ENCODE measurements at places on chromosomes 7 and 10.

DNA sequence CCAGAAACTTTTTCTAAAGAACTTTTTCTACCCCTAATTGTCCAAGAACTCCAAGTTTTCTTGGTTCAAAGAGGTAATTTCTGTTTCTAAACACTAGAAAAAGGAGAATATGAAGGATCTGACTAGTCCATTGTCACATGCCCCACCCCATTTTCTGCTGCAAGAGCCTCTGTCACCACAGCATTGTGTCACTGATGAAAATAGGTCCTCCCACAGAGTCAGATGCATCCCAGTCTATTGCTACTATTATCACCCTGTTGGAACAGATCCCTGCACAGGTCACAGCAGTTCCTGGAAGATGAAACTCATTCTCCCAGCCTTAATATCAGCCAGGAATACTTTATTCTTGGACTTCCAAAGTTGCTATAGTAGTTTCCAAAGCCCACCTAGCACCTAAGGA is 7.5 kb upstream of the CFTR start:
- DNase-seq: no peak

GRCh38 chr7:10429031-10429430 is 544.6 kb upstream of the PHF14 start:
- no peak for DNase-seq

DNA sequence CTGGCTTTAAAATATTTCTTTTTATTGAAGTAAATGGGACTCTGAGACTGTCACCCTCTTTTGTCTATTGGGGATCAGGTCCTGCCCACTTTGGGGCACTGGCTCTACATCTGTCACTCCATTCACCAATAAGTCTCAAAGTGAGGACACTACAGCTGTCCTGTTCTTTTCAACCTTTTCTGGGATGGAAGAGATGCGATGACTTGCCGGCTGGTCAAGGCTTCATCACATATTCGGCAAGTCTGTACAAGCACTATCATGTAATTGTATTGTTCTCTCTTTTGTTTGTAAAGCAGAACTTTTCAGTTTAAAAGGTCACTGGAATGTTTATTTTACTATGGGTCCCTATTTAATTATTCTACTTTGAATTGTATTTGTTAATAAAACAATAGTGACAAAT is 17.7 kb upstream of the SP8 start:
- no peak for DNase-seq

DNA sequence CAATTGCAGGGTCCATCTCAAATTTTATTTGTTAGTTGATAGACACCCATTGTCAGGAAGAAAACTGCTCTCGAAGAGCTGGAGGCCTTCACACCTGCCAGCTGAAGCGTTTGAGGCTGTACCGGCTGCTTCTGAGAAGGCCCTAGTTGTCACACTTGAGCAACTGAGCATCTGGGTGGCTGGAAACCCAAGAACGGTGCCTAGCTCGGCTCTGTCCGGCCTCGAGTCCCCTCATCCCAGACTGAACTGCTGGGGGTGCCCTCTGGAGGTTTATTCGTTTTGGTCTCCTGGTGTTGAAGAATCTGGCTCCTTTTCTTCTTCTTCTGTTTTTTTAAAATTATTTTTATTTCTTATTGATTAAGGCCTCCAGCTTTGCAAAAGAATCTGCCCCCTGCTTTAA is 59.3 kb upstream of the EXOC6 start:
- DNase-seq: no peak

DNA sequence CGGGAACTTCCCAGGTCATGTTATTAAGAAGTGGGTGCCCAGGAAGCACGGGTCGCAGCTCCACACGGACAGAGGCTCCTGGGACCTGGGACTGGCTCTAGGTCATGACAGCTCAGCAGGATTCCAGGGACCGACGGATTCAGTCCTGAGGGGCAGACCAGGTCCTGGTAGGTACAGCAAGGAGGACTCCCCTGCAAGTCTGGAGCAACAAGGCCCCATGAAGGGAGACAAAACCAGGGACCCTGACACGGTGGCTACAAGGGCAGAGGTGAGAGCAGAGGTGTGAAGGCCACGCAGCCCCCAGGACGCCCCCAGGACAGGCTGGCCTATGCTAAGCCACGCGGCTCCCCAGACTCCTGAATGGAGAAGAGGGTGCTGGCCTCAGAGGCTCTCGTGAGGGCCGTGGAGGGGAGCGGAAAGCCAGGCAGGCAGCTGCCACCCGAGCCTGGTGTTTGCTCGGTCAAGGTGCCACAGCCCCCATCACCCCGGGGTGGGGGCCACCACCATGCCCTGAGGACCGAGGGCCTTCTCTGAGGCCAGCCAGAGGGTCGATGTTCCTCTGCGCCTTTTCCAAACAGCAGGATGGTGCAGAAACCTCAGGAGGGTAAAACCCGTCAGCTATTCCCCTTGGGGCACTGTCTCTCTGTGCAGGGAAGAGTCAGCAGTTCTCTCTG is 348.9 kb downstream of the PTPRN2 start:
- no peak for DNase-seq

DNA sequence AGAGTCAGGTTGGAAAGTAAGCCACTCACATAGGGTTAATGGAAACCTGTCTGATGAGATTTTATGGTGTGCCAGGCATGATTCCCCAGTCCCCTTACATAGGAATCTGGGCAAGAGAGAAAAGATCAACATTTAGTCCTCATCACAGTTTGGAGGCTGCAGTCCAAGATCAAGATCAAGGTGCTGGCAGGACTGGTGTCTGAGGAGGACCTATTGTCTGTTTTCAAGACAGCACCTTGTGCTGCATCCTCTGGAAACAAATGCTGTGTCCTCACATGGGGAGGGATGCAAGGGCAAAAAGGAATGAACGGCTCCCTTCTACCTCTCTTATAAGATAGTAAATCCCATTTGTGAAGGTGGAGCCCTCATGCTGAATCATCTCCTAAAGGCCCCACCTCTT is 244.8 kb upstream of the GALNT17 start:
- no peak for DNase-seq

GRCh38 chr7:10085231-10085630 is 888.4 kb upstream of the PHF14 start:
- DNase-seq: no peak

DNA sequence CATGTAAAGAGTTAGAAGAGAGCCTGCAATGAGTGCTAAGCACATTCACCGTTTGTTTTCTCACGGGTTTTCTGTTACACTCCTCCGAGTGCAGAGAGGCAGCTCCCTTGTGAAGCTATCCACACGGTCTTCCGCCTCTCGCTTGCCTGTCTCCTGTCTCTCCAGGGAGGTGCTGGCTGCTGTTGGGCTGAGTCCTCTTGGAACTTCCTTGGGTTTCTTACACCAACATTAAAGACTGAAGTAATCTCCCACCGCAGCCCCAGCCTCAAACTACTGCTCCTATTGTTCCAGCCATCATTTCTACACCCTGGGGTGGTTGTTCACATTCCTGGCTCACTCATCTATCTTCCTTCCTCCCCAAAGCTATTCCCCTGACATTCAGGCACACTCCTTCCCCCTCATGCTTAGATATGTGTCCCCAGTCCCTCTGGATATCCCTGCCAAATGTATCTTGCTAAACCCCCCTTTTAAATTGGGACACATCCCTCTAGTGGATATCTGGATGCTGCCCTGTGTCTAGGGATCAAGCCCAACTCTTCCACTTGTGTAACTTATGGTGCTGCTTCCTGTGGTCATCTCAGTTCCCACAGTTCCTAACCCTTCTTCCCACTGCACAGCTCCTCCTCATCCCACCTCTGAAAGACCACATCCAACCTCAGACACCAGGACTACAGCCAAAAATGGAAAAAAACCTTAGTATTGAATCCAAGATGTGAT is 14.1 kb downstream of the ESYT2 start:
- peak; percentile 50 for DNase-seq

GRCh38 chr10:12394241-12395033 is 45.1 kb downstream of the CAMK1D start:
- no peak for DNase-seq

- DNase-seq: no peak
These were observed 139.0 kb downstream of the HERPUD2 start for GRCh38 chr7:35555934-35556333.

- DNase-seq: peak; percentile 62
These were observed 5.4 kb downstream of the SFR1 start for GRCh38 chr10:104127411-104127810.

DNA sequence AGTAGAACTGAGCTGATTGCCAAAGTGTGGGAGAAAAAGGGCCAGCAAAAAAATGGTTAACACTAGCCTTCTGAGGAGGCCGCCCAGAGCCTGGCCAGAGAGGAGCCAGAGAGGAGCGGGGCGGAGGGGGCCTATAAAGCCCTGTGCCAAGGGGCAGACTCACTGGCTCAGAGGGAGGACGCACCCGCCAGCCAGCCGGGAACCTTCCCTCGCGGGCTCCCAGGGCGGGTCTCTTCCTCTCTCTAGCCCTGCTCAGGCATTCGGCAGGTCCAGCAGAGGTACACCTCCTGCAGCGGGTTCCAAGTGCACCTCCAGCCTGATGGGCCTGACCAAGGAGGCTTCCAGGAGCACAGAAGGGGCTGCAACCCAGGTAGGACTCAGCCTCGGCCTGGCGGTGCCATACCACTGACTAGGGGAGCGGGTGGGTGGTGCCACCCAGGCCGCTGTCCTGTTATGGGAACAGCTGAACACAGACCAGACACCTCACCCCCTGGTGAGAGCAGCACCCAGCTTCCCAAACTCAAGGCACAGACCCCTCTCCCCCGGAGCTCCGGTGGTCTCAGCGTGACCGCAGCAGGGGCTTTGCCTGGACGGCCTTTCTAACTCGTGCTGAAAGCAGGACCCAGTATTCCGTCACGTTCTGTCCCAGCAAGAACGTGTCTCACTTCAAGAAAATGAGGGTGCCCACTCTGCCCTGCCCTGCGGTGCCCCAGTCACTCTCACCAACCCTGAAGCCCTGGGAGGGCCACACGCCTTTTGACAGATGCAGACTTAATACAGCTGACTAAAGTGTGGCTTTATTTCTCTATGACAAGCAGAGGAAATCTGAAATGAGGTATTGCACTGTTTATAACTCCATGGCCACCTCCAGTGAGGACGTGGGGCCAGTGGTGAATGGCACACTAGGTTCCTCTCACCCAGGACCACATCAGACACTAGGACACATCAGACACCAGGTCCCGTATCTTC is at the start of gene GPER1:
Gene GPER1, plus strand, starts transcription at position 162 of the 969 bp plus-strand sequence. CDS start 3,616 bp downstream, outside the sequence.
- DNase-seq: peak; percentile 60

DNA sequence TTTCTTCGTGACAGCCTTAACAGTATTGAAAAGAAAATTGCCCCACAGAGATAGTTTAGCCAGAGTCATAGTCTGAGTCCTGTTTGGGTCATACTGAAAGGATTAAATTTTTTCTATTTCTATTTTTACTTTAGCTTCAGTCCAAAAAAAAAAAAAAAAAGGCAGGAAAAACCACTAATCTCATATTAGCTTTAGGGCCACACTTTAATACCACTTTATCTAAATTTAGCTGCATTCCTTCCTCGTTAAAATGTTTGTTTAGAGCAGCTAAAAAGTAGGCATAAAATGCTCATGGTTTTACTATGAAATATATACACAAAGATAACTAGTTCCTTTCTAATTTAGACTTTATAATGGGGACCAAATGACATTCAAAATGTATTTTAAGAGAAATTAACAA is 216.5 kb upstream of the TMEM196 start:
- no peak for DNase-seq

DNA sequence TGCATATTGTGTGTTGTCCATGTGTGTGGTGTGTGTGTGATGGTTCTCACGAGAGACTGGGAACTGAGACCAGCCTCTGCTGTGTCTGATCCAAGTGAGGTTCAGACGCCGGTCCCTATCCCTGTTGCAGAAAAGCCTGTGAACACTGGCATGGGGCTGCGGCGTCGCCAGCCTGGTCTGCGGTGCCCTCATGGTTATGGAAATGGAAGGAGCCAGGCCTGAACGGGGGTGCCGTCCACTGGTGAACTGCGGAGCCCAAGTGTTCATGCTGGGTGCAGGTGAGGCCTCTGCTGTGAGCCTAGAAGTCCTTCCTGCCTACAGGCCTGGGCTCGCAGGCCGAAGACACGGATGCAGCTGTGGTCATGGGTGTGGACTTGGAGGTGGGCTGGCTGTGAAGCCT is 18.7 kb upstream of the NCAPG2 start:
- DNase-seq: no peak

DNA sequence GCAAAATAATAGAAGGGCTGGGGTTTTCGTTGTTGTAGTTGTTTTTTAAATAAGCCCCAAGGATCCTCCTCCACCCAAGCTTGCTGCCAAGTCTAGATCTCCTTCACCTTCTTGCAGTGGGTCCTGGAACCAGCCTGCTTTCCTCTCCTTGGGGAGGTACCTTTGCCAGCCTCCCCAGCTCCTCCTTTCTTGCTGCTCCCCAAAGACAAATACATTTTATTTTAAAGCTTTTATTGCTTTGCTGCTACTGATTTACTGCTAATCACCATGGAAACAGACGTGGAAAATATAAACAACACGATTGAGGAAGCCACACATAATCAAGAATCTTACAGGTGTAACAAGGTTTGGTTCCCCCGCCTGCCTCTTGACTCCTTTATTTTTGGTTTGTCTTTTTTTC is 17.4 kb upstream of the SLF2 start:
- DNase-seq: no peak

GRCh38 chr10:28558186-28558585 is 25.3 kb downstream of the WAC start:
- no peak for DNase-seq

- no peak for DNase-seq
These were observed 326.6 kb upstream of the GALNT17 start for GRCh38 chr7:70805360-70805759.

GRCh38 chr10:53573498-53573897 is 800.9 kb upstream of the MBL2 start:
- DNase-seq: no peak

DNA sequence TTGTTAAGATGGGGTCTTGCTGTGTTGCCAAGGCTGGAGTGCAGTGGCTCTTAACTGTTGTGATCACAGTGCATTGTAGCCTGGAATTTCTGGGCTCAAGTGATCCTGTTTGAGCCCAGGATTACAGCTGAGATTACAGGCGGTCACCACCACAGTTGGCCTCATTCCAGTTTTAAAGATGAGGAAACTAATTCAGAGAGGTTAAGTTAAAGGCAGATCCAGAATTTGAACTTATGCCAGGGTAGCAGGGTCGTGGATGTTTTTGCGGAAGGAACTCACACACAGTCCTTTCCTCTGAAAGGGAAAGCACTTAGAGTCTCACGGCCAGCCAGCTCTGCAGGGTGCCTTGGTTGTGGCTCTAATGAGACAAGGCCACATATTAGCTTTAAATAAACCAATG is 84.7 kb downstream of the MMRN2 start:
- no peak for DNase-seq

DNA sequence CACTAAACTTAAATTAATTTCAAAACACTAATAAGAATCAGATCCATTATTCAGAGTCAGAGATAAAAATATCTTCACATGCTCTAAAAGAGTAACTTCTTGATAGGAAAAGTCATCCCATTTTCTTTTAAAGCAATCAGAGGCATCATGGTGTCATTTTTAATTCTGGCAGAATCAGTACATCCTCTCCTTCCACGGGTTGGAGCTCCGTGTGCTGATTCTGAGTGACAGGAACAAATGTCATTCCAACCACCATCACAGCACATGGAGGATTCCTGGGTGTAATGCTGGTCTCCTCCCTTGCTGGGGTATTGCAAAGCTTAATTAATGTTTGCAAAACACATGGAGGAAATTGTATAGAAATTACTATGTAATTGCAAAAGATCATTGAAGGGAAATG is 114.5 kb upstream of the IMMP2L start:
- DNase-seq: no peak

Measured in H9 (cell line).